ENCODE measurements at places on chromosomes 16 and 17.

GRCh38 chr16:11668623-11669379 lies 546 bp downstream of the SNN start:
- DNase-seq, result no peak

- no peak for DNase-seq
Measured at GRCh38 chr17:81120149-81120484, 45.2 kb upstream of the PVALEF start.

- DNase-seq, result no peak
Measured at GRCh38 chr17:50865868-50866260, 290 bp downstream of the TOB1 start.

- no peak for DNase-seq
Measured at GRCh38 chr17:34756637-34757021, 177.2 kb downstream of the TMEM132E start.

GRCh38 chr17:33469911-33470310 lies 176.8 kb upstream of the ASIC2 start:
- no peak for DNase-seq

- no peak for DNase-seq
Measured at GRCh38 chr16:76956841-76957240, 234.1 kb upstream of the MON1B start.

DNA sequence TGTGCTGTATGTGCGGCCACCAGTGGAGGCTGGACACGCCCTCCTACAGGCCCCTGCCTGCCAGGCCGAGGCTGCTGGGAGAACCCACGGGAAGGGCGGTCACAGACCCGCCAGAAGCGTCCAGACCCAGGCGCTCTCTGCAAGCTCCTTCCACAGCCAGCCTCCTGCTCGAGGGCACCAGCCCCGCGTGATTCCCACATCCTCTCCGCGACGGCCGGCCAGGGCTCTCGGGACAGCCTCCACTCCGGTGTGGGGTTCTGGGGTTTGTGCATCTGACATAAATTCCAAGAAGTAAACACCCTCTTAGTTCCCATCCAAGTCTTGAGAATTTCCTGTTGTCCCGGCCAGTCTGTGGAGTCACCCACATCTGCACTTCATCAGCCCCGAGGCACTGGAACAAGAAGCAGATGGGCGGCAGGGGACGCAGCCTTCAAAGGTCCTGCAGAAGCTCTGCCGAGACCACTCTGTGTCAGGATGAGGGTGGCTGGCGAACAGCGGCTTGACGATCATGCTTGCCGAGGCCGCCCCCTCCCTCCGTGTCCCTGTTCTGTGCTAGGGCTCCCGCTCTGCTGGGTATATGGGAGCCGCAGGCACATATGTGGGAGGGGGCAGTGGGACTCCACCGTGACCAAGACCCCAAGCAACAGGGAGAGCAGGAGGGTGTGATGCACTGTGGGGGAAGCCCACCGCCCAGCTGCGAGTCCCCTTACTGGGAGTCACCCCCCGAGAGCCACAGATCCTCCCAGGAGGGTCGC lies 2.4 kb upstream of the TMEM204 start:
- no peak for DNase-seq

DNA sequence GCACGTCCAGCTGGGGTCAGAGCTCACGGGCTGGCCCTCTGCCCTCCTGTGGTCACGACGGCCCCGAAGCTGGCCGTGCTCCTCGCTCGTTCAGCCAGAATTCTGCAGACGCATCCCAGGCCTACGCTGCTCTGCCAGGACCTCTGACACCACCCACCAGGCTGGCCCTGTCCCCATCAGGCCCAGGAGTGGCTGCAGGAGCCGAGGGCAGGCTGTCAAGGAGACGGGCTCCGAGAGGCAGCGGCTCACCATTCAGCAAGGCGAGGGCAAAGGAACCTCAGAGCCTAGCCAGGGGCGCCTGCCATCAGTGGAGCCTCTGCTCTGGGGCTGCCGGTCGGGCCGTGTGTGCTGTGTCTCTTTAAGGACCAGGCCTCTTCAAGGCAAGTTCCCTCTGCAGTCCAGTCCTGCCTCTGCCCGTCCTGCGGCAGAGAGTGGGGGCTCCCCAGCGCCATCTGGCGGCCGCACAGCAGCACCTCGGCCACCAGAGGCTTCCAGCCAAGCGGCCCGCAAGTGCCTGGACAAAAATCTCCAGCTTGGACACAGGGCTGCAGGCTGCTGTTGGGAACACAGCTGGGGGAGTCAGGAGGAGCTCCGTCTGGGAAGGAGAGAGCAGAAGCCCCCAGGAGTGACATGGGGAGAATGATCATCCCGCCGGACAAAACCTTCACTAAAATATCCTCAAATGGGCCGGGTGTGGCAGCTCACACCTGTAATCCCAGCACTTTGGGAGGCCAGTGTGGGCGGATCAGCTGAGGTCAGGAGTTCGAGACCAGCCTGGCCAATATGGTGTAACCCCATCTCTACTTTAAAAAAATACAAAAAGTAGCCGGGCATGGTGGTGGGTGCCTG lies 7.4 kb upstream of the ABR start:
- peak; percentile 69 for DNase-seq

GRCh38 chr17:57405491-57406072 lies 149.3 kb downstream of the MSI2 start:
- DNase-seq, result no peak

GRCh38 chr16:56549744-56550385 lies 15.0 kb upstream of the MT4 start:
- DNase-seq, result no peak

GRCh38 chr16:55323637-55324271 lies at the start of gene IRX6:
TSS of gene IRX6 (plus strand) at chr16:55324203. CDS start at chr16:55325092, 889 bp downstream.
- DNase-seq, result no peak

DNA sequence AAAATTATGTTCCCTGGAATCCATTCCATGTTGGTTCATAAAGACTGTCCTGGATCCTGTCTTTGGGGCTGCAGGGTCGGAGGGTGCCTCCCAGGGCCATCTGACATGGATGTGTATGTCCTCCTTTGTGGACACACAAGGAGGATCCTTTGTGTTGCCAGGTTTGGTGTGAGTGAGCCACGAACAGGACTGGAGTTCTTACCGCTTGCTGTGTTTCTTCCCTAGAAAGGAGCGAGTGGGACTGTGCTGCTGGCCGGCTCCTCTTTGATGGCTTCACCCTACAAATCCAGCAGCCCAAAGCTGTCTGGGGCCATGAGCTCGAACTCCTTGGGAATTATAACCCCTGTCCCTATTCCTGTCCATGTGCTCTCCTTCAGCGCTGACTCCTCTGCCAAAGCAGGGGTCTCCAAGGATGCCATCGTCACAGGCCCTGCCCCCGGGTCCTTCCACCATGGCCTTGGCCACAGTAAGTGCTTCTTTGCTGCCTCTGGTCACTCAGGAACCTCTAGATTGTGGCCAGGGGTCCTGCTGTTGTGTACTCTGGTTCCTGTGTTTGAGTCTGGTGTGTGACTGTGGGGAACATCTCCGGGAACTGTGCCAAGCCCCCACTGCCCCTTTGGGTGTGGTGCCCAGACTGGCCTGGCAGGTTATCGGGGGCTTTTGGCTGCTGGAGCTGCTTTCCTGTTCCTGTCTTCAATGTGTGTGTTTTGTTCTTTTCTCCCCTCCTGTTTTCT lies 29.5 kb downstream of the UBN1 start:
- no peak for DNase-seq

DNA sequence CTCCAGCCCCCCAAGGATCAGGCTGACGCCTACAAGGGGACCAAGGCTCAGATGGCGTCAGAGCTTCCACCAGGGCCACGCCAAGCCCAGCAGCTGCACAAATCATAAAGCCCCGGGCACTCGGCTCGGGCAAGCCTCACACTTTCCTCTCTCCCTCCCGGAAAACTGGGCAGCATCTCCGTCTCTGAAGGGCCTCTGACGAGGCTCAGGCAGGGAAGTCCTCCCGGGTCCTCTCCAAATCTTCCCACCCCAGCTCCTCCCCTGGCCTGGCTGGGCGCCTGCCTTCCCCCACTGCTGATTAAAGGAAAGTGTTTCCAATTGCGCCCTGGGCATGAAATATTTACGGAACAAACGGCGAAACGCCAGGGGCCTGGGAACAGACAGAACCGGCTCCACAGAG lies 38.5 kb downstream of the PIEZO1 start:
- no peak for DNase-seq

- DNase-seq, result no peak
Measured at GRCh38 chr17:2683912-2684311, 27.7 kb downstream of the CLUH start.

- DNase-seq, result no peak
Measured at GRCh38 chr16:81758376-81758775, 20.7 kb upstream of the PLCG2 start.

- DNase-seq, result no peak
Measured at GRCh38 chr16:28876019-28876659, 2.1 kb upstream of the ATP2A1 start.

GRCh38 chr16:7090628-7091115 lies 242.0 kb upstream of the RBFOX1 start:
- no peak for DNase-seq

DNA sequence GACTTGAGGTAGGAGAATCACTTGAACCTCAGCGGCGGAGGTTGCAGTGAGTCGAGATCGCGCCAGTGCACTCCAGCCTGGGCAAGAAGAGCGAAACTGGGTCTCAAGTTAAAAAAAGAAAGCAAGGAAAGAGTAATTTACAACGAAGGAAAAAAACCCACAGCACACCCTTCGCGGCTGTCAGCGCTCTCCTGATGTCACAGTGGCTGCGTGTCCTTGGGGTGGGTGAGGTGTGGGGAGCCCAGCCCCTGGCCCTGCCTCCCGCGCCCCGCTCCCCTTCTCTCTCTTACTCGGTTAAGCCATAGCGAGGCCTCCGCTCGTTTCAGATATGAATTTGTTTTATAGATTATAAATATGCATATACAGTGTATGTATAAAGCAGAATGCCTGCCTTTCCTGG lies 740 bp upstream of the JPT2 start:
- no peak for DNase-seq

GRCh38 chr17:56833809-56834379 lies at the start of the genes C17orf67 and DGKE:
TSS of gene C17orf67 (minus strand) at chr17:56833920. CDS start at chr17:56815810, 18,110 bp downstream.
TSS of gene DGKE (plus strand) at chr17:56834151. CDS start at chr17:56834796, 645 bp downstream.
- peak; percentile 99 for DNase-seq

GRCh38 chr16:10242916-10243315 lies 60.7 kb upstream of the GRIN2A start:
- DNase-seq, result no peak

DNA sequence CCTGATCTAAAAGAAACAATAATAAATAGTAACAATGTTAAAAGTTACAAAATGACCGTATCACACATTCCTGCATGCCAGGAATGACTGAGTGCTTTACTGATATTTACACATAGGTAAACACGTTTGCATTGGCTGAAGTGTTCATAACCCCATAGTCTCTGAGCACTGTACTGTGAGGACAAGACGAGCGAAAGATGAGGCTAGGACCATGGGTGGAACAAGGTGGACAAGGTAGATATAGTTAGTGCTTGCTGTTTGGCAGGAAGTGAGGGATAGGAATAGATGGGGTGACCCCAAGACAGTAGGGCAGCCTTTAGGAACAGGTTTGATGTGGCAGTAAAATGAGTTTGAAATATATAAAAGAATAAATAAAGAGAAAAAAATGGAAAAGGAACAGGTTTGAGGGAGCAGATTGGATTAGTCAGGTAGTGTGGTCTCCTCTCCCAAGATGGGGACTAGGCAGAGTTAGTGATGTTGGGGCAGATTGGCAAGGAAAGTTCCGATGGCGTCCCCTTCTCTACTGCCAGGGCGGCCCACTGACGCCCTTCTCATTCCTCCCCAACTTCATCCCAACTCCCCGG lies 452 bp upstream of the E2F4 start:
- no peak for DNase-seq

GRCh38 chr17:48997827-48998586 lies 822 bp downstream of the IGF2BP1 start:
- no peak for DNase-seq

DNA sequence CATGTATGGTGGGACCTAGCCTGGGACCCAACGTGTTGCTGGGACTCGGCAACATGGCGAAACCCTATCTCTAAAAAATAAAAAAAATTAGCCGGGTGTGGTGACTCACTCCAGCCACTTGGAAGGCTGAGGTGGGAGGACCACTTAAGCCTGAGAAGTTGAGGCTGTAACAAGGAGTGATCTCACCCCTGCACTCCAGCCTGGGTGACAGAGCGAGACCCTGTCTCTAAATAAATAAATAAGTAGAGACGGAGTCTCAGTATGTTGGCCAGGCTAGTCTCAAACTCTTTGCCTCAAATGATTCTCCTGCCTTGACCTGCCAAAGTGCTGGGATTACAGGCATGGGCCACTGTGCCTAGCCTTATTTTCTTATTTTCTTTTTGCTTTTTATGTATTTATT lies 10.1 kb upstream of the CNP start:
- no peak for DNase-seq

- no peak for DNase-seq
Measured at GRCh38 chr16:75252946-75253911, 1.8 kb upstream of the BCAR1 start.

GRCh38 chr16:79061181-79061580 lies 539.4 kb downstream of the MAF start:
- DNase-seq, result no peak

GRCh38 chr17:50207792-50208567 lies 6.5 kb upstream of the COL1A1 start:
- DNase-seq, result no peak

GRCh38 chr17:48751733-48752398 lies 23.3 kb upstream of the HOXB13 start:
- no peak for DNase-seq

DNA sequence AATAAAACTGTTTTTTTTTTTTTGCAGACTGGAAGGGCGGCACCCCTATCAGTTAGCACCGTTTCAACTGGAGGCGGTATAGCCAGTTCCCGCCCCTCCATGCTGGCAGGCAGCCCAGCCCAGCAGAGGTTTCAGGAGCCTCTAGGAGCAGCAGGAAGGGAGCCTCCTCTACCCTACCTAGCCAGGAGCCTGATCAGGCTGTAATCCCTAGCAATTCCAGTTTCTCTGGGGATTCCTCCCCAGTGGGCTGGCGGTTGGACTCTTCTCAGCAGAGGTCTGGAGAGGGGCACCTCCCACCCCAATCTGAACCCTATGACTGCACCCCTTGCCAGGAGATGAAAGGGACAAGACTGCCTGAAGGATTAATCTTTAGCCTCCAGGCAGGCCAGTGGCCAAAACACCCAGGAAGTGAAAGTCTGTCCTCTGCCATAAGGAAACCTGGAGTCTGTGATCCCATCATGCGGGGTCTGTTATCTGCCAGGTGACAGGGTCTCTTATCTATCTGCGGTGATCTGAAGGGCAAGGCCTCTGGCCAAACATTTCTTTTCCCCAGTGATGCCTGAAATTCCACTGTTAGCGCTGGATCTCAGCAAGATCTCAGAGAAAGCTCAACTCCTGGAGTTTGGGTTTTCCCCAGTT lies 4.9 kb upstream of the CDH1 start:
- no peak for DNase-seq

Measured in stimulated activated CD4-positive, alpha-beta T cell treated with anti-CD3 and anti-CD28 coated beads, TNF-alpha, amount 100 ng/mL, for 1 hour (primary cell).